Stimulated activated CD8-positive, alpha-beta memory T cell treated with anti-CD3 and anti-CD28 coated beads, Interleukin-4, amount 100 ng/mL, for 1 hour (primary cell): ENCODE measurements at places on chromosomes 1 and 21.

GRCh38 chr1:153233448-153233847, 16.1 kb downstream of the PRR9 start:
- no peak for DNase-seq

GRCh38 chr1:24981631-24982005, 51.5 kb upstream of the RUNX3 start:
- DNase-seq, result no peak

DNA sequence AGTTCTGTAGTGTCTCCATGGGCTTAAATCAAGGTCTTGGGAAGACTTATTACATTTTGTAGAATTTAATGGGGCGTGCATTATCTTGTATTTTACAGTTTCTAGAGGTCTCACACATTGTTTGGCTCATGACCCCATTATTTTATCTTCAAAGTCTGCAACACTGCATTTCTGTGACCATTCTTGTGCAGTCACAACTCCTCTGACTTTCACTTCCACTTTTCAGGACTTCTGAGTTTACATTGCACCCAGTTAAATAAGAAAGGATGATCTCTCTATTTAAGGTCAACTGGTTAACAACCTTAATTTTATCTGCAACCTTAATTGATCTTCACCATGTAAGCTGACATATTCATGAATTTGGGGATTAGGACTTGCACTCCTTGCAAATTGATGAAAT, 1186.6 kb downstream of the MRPL39 start:
- no peak for DNase-seq

DNA sequence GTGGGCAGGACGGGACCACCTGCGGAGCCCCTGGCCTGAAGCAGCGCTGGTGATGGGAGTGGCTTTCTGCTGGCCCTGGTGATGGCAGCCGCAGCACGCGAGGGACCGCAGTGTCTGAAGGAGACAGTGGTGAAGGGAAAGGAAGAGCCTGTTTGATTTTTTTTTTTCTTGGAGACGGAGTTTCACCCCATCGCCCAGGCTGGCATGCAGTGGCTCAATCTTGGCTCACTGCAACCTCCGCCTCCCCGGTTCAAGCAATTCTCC, 40.2 kb upstream of the TRAPPC10 start:
- no peak for DNase-seq

DNA sequence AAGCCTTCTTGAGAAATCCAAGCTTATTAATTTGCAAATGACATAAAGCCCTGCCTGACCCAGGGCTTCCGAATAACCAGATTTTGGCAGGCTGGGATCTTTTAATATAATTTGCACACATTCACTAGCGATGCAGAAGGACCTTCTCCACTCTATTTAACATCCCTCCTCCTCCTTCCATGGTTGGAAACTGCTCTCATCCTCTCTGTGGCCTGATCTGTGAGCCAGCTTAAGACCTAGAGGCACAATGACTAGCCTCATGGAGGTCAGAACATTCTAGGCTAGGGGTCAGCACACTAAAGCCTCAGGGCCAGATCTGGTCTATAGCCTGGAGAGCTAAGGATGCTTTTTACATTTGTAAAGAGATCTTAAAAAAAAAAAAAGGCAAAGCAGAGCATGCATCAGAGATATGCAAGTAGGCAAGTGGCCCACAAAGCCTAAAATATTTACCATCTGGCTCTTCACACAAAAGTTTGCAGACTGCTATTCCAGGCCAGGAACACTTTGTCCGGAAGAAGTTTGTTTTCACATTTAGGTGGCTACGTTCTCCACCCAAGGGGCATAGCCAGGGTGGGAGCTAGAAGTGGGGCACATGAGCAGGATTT, 138.2 kb upstream of the HMGB4 start:
- DNase-seq, result no peak

- no peak for DNase-seq
Observed at GRCh38 chr1:80891871-80892270, 908.9 kb upstream of the ADGRL2 start.

GRCh38 chr1:198793714-198794113, 154.9 kb downstream of the PTPRC start:
- DNase-seq, result no peak

- no peak for DNase-seq
Observed at GRCh38 chr1:61092642-61093041, 10.3 kb downstream of the NFIA start.

DNA sequence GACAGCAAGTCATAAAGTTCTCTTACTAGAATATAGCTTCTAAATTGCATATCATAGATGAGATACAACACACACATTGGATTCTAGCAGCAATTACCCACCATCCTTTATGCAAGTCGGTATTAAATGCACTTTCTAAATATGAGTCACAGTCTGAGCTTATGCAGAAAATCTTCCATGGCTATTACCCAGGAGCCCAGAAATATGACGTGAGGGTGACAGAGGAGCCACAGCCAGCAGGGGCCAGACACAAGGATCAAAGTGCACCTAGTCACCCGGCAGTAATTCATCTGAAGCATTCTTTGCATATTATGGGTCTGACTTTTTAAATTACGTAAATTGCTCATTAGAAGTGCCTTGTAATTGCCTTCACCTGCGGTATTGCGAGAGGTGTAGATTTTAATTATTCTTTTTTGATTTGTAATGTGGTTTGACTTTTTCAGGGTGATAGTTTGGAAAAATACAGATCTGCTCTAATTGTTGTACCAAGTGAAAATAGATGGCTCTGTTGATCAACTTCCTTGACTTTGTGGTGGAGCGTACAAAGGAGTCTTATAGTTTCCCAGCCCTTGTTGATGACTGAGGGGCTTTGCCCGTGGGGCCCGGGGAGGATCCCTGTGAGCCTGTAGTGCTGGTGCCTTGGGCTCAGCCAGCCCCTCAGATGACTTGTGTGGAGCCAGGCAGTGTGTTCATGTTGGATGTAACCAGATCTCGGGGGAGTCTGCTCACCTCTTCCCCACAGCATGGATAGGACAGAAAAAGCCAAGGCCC, 470.0 kb upstream of the VAMP3 start:
- DNase-seq, result no peak

- DNase-seq, result no peak
Observed at GRCh38 chr1:201542309-201543035, 3.5 kb downstream of the NAV1 start.

GRCh38 chr1:216425577-216425976, 2.3 kb upstream of the USH2A start:
- no peak for DNase-seq

DNA sequence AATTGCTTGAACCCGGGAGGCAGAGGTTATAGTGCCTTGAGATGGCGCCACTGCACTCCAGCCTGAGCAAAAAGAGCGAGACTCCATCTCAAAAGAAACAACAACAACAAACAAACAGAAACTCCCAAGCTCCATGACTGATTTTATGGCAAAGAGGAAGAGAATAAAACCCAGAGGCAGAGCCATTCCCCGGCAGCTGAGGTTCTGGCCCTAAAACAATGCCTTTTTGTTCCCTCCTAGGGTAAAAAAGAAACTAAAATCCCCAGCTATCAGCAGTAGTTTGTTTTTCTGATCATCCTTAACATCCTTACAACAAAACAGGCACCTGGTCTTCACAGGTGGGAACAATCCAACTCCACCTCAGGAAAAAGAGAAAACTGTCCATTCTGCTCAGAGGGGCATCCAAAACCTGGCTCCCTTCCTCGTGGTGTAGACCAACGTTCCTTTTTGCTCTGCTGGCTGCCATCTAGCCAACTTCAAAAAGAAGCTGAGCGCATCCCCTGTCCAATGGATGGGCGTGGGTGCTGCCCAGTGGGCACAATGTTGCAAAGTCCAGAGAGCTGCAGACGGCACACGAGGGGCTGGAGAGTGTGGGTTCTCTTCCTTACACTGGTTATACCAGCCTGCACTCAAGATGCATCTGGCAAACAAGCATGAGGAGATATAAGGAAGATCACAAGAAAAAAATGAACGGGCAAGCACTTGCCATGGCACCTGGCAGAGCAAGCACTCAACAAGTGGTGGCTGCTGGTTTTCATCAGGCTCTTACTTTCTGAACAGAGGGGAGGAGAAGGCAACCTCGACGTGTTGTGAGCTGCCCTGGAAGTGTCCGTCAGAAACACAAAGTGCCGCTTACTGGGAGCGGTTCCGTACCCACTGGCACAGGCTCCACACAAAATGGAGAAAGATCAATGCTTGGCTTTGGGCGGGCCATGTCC, 54.7 kb downstream of the SLC66A1 start:
- no peak for DNase-seq

- no peak for DNase-seq
Observed at GRCh38 chr21:31905503-31906451, 33.0 kb downstream of the HUNK start.

GRCh38 chr1:22037520-22037919, 15.0 kb upstream of the CDC42 start:
- no peak for DNase-seq

GRCh38 chr1:162903246-162903645, 42.3 kb upstream of the CCDC190 start:
- no peak for DNase-seq

- no peak for DNase-seq
Observed at GRCh38 chr1:91816031-91816430, 69.9 kb downstream of the TGFBR3 start.

- DNase-seq, result no peak
Observed at GRCh38 chr1:117760069-117760468, 154.2 kb downstream of the TENT5C start.

DNA sequence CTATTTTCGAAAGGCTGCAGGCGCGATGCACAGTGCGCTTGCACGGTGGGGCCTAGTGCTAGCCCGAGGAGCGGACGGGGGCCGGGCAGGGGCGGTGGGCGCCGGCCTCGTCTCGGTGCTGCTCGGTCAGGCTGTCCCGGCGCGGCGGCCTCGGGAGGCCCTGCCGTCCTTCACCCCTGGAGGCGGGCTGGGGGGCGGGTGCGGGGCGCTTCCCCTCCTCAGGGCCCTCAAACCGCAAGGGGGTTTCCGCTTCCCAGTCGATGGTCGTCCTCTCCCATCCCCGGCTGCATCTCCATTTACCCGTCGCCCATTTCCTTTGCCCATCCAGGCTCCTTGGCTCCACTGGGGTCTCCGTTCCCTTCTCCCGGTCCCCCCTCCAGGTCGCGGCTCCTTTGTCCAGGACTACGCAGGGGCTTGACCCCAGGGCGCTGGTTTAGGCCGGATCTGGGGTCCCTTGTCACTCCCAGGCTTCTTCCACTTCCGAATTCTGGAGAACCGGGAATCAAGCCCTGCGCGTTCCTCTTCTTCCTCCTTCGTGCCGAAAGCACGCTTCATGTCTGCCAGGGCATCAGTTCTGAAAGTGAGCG, 196.3 kb upstream of the LMO4 start:
- DNase-seq, result no peak

DNA sequence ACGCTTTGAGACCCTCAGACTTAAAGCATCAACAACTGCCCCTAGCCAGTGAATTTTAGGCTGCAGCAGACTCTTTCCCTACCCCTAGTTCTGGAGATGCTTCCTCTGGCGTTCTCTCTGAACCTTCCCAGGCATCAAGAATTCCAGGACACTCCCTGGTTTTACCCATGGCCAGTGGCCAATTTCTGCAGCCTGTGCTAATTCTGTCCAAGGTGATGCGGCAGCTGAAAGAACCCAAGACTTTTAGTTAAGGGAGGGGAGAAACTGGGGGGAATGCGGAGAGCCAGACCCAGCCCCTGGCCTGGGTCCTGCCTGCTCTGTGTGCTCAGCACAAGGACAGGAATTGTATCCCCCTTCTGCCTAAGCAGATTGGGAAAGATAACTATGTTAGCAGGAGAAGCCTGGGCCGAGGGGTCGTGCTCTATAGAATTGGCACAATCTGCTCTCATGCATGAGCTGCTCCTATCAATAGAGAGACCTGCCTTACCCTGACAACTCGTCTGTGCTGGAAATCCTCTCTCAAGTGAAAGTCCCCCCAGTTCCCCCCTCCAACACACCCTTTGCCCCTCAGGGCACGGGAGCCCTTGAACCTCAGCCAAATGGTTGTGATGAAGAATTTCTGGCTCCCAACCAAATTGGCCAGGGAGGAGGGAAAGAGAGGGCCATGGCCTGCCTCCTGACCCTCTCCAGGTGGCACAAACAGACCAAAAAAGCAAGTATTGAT, 5.4 kb upstream of the GJA8 start:
- DNase-seq, result no peak

DNA sequence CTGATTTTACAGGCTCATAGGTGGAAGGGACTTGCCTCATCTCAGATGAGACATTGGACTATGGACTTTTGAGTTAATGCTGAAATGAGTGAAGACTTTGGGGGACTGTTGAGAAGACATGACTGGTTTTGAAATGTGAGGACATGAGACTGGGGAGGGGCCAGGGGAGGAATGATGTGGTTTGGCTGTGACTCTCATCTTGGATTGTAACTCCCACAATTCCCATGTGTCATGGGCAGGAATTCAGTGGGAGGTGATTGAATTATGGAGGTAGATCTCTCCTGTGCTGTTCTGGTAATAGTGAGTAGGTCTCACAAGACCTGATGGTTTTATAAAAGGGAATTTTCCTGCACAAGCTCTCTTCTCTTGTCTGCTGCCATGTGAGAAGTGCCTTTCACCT, 20.8 kb downstream of the SCYL3 start:
- DNase-seq, result no peak

DNA sequence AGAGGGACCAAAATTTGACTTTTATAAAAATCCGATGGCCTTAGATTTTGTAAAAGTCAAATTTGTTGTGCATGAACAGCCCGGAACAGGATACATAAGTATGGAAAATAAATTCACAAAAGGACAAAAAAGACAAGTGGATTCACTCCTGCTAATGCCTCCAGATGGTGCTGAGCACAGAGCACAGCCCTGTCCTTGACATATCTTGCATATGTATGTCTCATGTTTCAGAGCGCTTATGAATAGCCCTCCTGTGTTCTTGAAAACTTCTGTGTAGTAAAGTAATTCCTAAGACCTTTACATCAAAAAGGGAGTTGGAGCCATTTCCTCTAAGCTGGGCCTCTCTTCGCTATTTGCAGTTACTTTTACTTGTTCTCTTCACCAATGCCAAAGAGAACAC, 110.7 kb upstream of the RAB3GAP2 start:
- no peak for DNase-seq

- no peak for DNase-seq
Observed at GRCh38 chr1:205633421-205633976, 1.7 kb upstream of the ELK4 start.

- DNase-seq, result no peak
Observed at GRCh38 chr1:41616563-41616962, 132.1 kb upstream of the EDN2 start.

DNA sequence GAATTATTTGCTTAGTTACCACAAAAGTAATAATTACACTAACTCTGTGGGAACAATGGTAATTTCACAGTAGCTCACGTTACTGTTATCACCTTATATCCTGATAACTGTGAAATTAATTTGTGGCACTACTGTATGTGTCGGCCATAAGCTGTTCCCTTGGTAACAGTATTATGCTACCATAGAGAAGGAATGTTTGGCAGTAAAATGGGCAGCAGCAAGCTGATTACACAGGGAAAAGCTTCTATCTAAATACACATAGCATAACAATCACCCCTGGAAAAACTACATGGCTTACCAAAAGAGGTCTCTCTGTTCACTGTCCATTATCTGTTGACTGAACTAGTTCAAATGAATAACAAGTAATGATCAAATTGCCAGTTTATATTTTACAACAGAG, 124.1 kb downstream of the DPYD start:
- no peak for DNase-seq

- DNase-seq, result no peak
Observed at GRCh38 chr1:98417820-98418219, 243.7 kb upstream of the SNX7 start.

- no peak for DNase-seq
Observed at GRCh38 chr1:89611721-89612120, 21.2 kb upstream of the LRRC8C start.
